Muscle of back (tissue), 13 donors: ENCODE measurements at places on chromosomes 13 and 19.

DNA sequence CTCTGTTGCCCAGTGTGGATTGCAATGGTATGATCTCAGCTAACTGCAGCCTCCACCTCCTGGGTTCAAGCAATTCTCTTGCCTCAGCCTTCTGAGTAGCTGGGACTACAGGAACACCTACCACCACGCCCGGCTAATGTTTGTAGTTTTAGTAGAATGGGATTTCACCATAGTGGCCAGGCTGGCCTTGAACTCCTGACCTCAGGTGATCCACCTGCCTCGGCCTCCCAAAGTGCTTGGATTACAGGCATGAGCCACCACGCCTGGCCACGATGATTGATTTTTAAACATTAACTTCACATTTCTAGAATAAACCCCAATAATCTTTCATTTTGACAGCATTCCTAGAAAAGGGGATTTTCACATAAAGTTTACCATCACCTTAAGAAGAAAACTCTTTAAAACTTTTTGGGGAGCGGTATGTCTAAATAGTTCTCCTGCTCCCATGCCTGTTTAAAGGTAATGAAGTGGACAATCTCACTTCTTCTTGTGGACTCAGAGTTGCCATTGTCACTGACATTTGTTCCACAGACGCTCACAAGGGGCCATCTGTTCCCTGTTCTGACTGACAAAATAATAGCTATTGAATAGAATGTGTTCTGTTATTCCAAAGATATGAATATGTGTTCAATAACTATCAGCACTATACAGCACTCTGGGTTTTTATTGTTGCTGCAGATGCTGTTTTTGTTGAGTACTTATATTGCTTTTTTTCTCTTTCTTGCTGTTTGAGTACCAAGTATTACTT, 66.1 kb upstream of the C1QTNF9B start:
- DNase-seq, result no peak

- DNase-seq, result no peak
Measured at GRCh38 chr13:31377946-31378345, 178.2 kb downstream of the B3GLCT start.

GRCh38 chr13:24038841-24039330, 121.6 kb upstream of the SPATA13 start:
- no peak for DNase-seq

GRCh38 chr13:29868581-29868980, 18.2 kb upstream of the UBL3 start:
- DNase-seq, result no peak

DNA sequence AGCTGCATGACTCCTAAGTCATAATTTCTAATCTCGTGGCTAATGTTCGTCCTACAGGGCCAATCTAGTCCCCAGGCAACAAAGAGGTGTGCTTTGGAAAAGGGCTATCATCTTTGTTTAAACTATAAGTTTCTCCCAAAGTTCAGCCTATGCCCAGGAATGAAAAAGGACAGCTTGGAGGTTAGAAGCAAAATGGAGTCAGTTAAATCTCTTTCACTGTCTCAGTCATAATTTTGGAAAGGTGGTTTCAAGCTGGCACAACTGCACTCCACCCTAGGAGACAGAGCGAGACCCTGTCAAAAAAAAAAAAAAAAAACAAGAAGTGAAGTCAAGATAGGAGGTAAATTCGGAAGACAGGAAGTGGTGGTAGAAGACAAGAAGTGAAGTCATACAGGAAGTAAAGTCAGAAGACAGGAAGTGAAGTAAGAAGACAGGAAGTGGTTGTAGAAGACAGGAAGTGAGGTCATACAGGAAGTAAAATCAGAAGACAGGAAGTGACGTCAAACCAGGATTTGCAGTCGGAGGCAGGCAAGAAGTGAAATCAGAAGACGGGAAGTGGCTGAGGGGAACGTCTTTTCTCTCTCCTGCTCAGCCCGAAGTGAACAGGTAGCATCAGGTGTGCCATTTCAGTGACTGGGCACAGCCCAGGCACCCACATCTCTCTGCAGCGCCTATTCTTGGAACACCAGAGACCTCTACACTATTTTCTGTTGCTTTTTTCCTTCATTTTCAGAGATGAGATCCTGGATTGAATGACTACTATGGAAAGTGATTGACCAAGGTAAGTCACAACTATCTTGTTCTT, 32.2 kb downstream of the GP6 start:
- peak; percentile 40 for DNase-seq

- no peak for DNase-seq
Measured at GRCh38 chr13:59806801-59807200, 356.9 kb downstream of the DIAPH3 start.

DNA sequence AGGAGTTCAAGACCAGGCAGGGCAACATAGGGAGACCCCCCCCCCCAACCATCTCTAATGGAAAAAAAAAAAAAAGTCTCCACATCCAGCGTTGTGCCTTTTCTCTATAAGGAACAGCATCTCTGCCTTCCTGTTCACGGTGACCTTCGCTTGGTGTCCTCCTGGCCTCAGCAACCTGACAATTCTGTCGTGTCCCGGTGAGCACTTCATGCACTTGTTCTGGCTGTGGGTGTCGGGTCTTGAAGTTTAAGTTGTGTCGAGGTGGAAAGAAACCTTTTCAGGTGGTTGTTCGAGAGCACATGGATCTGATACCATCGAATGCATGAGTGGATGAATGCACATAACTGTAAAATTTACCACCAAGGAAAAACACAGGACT, 594 bp downstream of the ZNF559 start:
- DNase-seq, result no peak

- DNase-seq, result no peak
Measured at GRCh38 chr19:12946731-12947496, 1.3 kb downstream of the RAD23A start.

DNA sequence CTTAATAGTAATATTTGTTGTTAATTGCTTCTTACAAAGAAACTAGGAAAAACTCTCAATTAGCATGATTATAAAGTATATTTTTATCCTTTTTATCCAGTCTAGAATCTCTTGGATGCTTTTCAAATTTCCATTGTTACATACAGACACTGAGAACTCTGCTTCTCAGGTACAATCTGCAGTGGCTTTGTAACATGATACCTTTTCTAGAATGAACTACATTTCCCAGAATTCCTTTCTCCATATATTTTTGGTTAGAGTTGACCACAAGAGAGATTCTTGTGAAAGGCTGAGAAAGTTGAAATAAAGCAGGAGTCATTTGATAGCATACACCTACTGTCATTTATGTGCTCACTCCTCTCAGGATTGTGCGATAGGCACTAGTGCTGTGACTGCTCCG, 148.6 kb downstream of the SLITRK6 start:
- no peak for DNase-seq

DNA sequence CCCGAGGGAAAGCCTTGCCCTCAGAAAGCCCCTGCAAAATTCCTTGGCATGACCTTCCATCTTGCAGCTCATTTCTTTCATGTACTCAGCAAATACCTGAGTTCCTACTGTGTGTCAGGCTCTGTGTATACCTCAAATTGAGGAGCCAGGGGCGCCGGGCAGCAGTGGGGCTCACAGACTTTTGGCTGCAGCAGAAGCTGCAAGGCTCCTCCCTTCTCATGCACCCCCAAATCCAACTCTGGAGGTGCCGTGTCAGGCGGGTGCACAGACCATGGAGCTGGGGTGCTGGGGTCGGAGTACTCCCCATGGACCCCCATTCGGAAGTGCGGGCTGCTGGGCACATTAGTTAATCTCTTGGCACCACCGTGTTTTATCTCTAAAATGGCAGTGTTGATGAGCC, 72.3 kb downstream of the COL4A2 start:
- DNase-seq, result no peak

GRCh38 chr19:5114727-5115126, 145.8 kb downstream of the KDM4B start:
- DNase-seq, result no peak

- DNase-seq, result no peak
Measured at GRCh38 chr19:6250024-6250615, 29.7 kb downstream of the MLLT1 start.

DNA sequence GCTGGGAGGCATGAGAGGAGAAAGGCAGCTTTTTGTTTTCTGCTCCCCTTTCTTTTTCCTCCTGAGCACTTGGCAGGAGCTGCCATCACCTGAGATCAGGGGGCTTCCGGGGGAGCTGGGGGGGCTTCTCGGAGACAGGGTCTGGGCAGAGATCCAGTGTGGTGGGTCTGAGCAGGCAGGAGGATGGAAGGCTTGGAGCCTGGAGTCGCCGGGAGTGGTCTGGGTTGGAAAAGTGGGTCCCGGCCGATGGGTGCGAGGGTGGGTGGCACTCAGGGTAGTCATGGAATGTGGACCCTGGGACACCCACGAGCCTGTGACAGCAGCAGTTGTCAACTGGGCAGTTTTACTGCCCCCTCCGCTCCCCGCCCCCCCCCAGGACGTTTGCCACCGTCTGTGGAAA, 2.2 kb upstream of the ADM5 start:
- DNase-seq, result no peak

DNA sequence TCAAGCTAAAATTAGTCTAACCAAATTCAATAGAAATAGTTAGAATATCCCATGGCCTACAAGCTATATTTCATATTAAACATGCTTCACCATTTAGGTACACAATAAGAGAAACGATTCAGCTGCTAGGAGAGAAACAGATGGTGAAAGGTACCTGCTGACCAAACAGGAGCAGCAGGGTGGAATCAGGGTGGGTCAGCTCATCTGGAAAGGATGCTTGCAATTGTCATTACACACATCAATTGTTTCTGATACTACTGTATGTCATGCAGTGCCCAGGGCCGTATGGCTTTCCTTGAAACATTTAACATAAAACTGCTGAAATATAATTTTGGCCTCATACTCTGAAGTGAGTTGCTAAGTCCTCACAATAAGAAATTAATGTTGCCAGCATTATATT, 776.0 kb downstream of the DACH1 start:
- DNase-seq, result no peak

GRCh38 chr13:55361141-55361540, 1779.6 kb upstream of the PRR20A start:
- DNase-seq, result no peak

GRCh38 chr13:26050568-26051230, 1.1 kb downstream of the SHISA2 start:
- DNase-seq, result peak; percentile 71

DNA sequence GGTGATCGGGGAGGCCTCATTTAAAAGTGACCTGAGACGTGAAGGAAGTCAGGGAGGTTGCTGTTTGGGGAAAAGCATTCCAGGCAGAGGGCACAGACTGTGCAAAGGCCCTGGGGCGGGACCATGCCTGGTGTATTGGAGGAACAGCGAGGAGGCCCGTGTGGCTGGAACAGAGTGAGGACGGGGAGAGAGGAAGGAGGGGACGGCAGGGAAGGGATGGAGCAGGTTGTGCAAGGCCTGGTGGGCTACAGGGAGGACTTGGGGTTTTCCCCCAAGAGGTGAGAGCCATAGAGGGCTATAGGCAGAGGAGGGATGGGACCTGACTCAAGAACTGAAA, 17.2 kb downstream of the PTPRS start:
- DNase-seq, result no peak

- no peak for DNase-seq
Measured at GRCh38 chr19:39263912-39264305, 4.3 kb upstream of the IFNL2 start.

- no peak for DNase-seq
Measured at GRCh38 chr13:83753912-83754624, 128.2 kb downstream of the SLITRK1 start.
